ENCODE measurements at places on chromosomes 3 and 15.

GRCh38 chr3:73508330-73508954 is 116.3 kb downstream of the PDZRN3 start:
- peak; percentile 36 for DNase-seq

DNA sequence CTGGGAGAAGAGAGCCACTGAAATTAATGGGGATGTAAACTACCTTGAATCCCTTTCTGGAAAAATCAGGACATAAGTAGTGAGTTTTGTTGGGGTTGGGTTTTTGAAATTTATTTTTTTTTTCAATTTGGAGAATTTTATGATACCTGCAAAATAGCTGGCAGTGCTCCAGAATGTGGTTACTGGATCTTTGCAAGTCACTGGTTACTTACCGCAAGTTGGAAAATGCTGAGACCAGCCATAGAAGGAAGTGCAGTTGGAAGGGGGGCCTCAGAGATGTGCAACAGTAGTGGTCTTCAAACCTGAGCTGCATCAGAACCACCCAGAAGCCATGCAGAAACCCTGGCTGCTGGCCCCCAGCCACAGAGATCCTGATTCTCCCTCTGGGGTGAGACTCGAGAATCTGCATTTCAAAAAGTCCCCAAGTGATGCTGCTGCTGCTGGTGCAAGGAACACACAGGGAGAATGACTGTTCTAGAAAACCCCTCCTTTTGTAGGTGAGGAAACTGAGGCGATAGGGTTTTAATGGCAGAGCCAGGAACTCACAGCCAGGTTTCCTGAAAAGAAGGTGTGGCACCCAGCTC is 39.7 kb downstream of the SEMA5B start:
- DNase-seq = no peak

GRCh38 chr3:42991341-42992315 is 12.5 kb downstream of the GASK1A start:
- DNase-seq = peak; percentile 16

- no peak for DNase-seq
Measured at GRCh38 chr3:132222868-132223538, 94.2 kb upstream of the ACP3 start.

DNA sequence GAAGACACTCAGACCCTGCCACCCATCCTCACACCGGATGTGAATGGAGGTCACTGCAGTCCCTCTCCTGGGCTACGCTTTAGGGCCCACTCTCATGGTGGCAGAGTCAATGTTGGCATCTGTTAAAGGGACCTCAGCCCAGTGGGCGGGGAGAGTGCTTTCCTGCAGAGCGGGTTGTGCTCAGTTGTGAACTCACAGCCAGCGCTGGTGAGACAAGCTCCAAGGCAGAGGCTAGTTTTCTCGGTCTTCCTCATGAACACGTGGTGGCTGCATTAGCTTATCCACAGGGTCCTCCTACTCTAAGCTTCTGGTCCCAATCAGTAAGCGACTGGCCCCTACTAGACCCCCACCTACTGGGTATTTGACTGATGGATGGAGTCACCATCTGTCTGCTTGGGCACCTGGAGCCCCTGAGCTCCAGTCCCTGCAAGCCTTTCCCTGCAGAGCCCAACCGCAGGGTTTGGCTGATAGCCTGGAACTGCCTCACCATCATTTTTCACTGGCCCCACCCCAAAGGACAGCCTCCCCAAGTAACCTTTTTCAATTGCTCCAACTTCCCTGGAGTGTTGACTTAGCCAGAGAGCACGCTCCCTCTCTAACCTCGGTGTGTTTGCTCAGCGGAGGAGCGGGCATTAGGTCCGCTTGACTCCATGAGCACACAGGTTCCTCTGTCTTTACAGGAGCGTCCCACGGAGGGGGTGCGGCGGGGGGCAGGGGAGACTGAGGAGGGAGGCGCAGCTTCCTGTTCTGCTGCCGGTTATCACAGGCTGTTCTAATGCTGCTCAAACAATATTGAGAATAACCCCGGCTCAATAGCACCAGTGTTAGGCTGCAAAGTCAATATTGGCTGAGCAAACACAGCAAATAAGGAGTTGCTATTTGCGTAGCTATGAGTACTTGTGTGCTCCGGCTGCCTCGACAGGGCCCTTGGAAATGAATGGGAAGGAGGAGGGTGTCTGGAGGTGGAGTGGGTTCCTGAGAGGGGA is 141.7 kb downstream of the RPLP1 start:
- DNase-seq = peak; percentile 93

DNA sequence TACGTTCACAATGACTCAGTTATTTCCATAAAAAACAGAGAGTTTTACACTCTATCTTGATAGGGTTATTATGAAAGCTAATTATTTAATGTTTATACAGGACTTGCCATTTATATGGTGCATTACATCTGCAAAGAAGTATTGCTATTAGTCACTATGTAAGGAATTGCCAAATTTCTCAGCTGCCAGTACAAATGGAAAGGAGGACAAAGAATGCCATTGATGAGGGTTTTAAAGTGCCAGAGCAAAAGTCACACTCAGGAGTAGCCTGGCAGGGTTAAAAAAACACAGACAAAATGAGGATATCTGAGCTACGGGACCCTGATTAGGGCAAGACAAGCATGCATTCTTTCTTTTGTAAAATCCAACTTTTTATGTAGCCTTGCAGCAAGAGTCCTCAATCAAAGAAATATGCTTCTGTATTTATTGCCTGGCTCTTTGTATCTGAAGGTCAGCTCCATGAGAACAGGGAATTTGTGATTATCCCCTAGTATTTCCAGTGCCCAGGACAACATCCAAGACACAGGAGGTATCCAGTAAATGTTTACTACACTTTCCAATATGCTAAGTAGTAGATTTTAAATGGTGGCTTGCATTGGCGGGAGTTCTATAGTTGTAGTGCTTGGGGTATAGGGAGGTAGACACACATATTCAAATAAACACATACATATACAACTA is 1013.6 kb downstream of the ROBO1 start:
- peak; percentile 85 for DNase-seq

DNA sequence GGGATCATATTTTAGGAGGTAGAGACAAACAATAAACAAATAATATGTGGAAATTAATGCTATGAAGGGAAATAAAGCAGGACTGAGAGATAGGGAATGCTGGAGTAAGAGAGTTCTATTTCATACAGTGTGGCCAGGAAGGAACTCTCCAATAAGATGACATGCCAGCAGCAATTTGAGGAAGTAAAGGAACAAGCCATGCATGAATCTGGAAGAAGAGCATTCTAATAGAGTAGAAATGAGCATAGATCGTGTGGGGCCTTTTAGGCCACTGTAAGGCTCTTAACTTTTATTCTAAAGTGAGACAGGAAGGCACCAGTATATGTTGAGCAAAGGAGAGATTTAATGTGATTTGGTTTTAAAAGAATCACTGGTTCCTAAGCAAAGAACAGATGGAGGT is 126.3 kb downstream of the DMXL2 start:
- no peak for DNase-seq

DNA sequence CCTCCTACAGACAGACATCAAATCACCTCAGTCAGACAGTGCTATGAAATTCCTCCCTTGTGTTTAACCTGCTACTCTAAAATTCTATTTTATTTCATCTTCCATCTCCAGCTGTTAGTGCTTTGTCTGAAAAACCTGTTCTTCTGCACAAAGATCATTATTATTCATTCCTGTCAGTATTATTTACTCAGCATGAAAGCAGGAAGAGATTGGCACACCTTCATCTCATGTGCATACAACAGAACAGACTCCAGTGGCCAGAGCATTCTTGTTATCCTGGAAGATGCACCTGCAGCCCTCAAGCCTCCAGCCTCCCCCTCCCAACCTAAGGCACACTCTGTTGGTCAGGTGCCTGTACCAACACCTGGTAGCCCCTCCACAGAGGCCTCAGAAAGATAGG is 1.8 kb upstream of the ROPN1B start:
- DNase-seq = no peak

DNA sequence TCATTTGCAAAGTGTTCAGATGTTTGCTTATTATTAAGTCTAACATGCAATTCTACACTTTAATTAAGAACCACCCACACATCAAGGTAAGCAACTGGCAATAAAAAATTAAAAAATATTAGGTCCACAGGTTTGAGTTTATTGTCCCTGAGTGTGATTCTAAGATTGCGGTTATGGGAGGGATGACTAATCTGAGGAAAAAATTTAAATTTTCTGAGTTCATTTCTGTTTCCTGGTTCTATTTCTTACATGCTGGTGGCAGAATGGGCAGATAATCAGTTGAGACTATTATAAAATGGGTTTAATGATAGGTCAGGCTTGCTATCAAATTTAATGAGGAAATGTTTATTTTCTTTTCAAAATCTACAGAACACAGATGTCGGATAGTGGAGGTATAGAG is 105.9 kb downstream of the TP63 start:
- no peak for DNase-seq

GRCh38 chr3:110180733-110181132 is 843.4 kb upstream of the DPPA4 start:
- no peak for DNase-seq

- peak; percentile 86 for DNase-seq
Measured at GRCh38 chr3:127002195-127003174, 19.6 kb downstream of the PLXNA1 start.

- no peak for DNase-seq
Measured at GRCh38 chr3:167989999-167990398, 105.7 kb downstream of the GOLIM4 start.

- peak; percentile 27 for DNase-seq
Measured at GRCh38 chr3:150419076-150419868, 11.2 kb downstream of the TSC22D2 start.

DNA sequence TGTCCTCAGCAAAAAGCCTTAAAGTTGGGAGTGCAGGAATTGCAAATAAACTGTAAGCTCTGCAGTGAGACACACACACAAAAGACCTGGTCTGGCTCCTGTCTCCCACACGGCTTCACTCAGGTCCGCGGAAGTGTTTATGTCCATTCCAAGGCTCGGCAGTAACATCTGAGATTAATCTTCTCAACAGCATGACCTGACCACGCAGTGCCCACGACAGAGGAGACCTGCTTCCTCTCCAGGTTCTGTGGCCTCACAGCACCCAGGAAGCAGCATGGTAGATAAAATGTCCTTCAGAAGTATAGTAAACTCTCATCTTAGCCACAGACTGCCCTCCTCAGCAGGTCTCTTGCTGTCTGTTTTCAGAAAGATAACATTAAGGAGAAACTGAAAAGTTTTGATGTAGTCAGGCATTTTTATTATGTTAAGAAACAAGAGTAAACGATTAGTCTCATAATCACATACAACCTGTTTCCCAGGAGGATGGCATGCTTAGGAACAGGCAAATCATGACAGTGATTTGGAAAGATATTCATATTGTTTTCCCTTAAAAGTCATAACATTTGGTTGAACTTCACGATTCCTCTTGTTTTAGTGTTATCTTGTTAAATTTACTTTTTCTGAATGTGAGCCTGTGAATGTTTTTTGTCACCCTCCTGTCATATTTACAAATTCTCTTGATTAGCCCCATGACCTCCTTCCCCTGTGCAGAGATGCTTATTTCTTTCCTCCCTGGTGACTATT is 34.6 kb downstream of the CD200R1L start:
- no peak for DNase-seq

- peak; percentile 37 for DNase-seq
Measured at GRCh38 chr3:116188231-116188785, 257.0 kb downstream of the LSAMP start.

- no peak for DNase-seq
Measured at GRCh38 chr3:16551342-16551976, 38.0 kb upstream of the RFTN1 start.

- no peak for DNase-seq
Measured at GRCh38 chr15:23671481-23671880, 15.6 kb downstream of the NDN start.

DNA sequence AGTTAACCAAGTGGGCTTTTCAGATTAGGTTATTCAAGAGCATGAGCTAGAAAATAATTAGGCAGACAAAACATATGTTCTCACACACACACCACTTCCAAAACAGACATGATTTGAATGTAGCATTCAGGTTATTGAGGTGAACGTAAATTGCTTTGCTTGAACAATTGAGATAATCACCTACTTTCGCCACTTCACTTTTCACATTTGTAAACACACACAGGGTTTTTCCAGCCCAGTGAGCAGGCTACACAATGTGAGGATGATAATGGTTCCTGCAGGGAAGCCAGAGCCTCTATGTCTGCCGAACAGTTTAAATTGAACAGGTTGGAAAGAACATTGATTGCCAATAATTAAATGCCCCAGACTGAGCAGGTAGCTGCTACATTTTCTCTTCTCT is 560.8 kb downstream of the OCA2 start:
- no peak for DNase-seq

- DNase-seq = no peak
Measured at GRCh38 chr3:161153480-161153879, 48.3 kb upstream of the B3GALNT1 start.

GRCh38 chr3:112781599-112781998 is 65.1 kb downstream of the CD200R1L start:
- peak; percentile 25 for DNase-seq

- DNase-seq = no peak
Measured at GRCh38 chr15:35557012-35557411, 11.0 kb upstream of the DPH6 start.
